ENCODE measurements at places on chromosomes 12 and 14. TPM values are rescaled to one million over a fixed set of nuclear protein-coding genes. Genes with fewer than 3 reads are reported as not detected.
A peak's percentile ranks its signal among the peaks of the same experiment; 100 is the strongest.

GRCh38 chr14:55547650-55548315 is 32.2 kb upstream of the KTN1 start:
- H3K4me1 ChIP-seq, result no peaks in the 10 kb centered on the region
- no peak for DNase-seq
- H3K27me3 ChIP-seq, result no peaks in the 10 kb centered on the region
- H3K4me3 ChIP-seq, result no peak overlapping the region

DNA sequence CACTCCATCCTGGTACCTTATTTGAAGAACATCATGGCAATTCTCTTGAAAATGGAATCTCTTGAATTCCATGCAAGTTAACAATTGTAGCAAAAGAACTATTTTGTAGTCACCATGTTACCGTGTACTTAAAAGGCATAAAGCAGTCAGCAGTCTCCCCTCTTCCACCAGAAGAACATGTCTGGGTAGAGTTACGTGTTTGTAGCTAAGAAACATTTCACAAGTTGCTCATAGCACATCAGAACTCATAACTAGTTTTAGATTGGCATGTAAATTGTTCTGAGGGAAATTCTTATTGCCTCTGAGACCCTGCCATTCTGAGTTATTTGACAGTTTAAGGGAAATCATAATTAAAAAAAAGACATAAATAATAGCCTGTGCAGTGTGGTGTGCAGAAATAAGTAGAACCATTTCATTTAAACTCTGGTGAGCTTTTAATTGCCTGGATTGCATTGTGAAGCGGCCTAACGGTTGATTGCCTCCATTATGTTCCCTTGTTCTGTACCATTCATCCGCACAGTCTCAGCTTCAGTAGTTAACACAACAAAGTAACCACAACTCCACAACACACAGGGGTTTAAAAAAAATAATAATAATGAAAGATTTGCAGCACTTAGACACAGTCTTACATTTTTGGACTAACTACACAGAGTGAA is 2.6 kb downstream of the LMO3 start:
- no peaks in the 10 kb centered on the region for H3K4me1 ChIP-seq
- H3K36me3 ChIP-seq, result no peaks in the 10 kb centered on the region
- H3K27ac ChIP-seq, result peak overlapping the region; percentile 34
- H3K27me3 ChIP-seq, result no peaks in the 10 kb centered on the region
- DNase-seq, result no peak
- H3K4me3 ChIP-seq, result peak overlapping the region; percentile 54

Gene CYP46A1
- total RNA-seq, result 1.3 TPM

- no peaks in the 10 kb centered on the region for H3K4me1 ChIP-seq
- H3K27me3 ChIP-seq, result no peaks in the 10 kb centered on the region
- H3K4me3 ChIP-seq, result no peak overlapping the region
Measured at GRCh38 chr12:119372540-119372939, 38.0 kb downstream of the CCDC60 start.

DNA sequence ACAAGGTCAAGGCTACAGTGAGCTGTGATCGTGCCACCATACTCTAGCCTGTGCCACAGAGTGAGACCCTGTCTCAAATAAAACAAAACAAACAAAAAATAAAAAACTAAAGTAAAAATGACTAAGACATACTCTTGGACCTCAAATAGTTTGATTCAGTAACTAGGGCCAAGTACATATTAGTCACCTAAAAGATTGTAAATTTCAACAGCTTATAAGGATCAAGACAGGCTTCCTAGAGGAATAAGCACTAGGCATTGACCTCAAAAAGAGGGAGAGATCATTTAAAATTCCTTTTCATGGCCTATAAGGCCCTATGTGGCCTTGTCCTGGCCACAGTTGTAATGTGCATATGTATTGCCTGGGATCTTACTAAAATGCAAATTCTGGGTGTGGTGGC is 46.0 kb upstream of the CHST11 start:
- no peaks in the 10 kb centered on the region for H3K4me1 ChIP-seq
- H3K27me3 ChIP-seq, result no peaks in the 10 kb centered on the region
- no peak for DNase-seq
- no peak overlapping the region for H3K27ac ChIP-seq
- H3K36me3 ChIP-seq, result no peaks in the 10 kb centered on the region
- H3K4me3 ChIP-seq, result no peak overlapping the region

DNA sequence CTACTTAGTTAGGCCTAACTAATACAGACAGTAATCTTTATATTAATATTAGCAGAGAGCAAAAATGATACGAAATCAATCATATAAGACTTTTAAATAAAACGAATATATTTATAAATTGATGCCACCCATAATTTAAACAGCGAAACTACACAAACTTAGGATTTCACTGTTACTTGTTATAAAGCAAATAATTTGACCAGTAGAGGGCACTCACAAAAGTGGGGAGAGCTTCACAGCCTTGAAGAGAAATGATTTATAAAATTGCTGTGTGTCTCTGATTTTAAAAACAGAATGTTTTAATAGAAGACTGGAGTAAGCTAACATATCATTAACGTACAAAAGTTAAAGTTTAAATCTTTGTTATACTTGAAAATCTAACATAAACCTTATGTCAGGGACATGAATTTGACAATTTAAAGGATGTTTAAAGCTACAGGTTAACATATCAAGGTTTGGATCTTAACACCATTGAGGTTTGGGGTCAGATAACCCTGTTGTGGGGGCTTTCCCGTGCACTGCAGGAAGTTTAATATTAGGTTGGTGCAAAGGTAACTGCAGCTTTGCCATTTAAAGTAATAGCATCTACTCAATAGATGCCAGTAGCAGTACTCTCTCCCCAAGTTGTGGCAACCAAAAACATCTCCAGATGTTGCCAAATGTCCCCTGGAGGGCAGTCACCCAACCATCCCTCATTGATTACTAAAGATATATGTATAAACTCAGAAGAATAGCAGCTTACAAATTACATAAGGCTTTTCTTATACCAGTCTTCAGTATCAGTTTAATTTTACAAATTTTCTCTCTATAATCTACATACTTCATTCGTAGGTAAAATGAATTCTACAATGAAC is 9.3 kb downstream of the KRAS start:
- no peaks in the 10 kb centered on the region for H3K27me3 ChIP-seq
- no peaks in the 10 kb centered on the region for H3K4me1 ChIP-seq
- peaks cover 31% of the 10 kb centered on the region for H3K36me3 ChIP-seq
- DNase-seq, result no peak
- H3K27ac ChIP-seq, result no peak overlapping the region
- H3K4me3 ChIP-seq, result no peak overlapping the region

Gene EPYC
- not detected for total RNA-seq

DNA sequence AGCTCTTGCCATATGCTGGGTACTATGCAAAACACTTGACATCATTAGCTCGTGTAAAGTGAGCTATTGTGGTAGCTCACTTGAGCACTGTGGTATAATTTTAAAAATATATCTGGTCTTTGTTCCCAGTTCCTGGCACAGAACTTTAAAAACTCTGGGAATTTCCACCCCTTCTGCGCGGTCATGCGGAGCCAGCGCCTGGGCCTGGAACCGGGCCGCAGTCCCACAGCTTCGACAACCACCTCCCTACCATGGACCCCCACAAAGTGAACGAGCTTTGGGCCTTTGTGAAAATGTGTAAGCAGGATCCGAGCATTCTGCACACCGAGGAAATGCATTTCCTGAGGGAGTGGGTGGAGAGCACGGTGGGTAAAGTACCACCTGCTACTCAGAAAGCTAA is 123.1 kb downstream of the NUAK1 start:
- H3K27me3 ChIP-seq, result no peaks in the 10 kb centered on the region
- H3K4me1 ChIP-seq, result peaks cover 8% of the 10 kb centered on the region
- no peak for DNase-seq
- no peaks in the 10 kb centered on the region for H3K36me3 ChIP-seq

Gene ITPR2
- total RNA-seq, result 50.8 TPM

GRCh38 chr12:18422871-18423270 is 161.6 kb downstream of the PIK3C2G start:
- H3K27me3 ChIP-seq, result no peaks in the 10 kb centered on the region
- H3K36me3 ChIP-seq, result no peaks in the 10 kb centered on the region
- no peaks in the 10 kb centered on the region for H3K4me1 ChIP-seq
- H3K27ac ChIP-seq, result no peak overlapping the region

GRCh38 chr12:3545121-3545796 is 54.3 kb downstream of the PRMT8 start:
- no peaks in the 10 kb centered on the region for H3K36me3 ChIP-seq
- H3K27ac ChIP-seq, result no peak overlapping the region
- H3K4me1 ChIP-seq, result no peaks in the 10 kb centered on the region

Gene CIDEB
- total RNA-seq, result 18.8 TPM

DNA sequence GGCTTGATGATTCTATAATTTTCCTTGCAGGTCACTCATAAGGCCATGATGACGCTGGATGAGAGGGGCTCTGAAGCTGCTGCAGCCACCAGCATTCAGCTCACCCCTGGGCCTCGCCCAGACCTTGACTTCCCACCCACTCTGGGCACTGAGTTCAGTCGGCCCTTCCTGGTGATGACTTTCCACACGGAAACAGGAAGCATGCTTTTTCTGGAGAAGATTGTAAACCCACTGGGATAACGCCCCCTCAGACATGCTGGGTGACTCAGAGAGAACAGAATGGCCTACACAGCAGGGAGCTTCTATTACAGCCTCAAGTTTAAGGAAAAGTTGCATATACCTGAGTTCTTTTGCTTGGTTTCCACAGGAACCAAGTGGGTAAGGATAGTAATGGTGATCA is 34.3 kb downstream of the SERPINA3 start:
- no peaks in the 10 kb centered on the region for H3K36me3 ChIP-seq
- no peak for DNase-seq
- no peak overlapping the region for H3K4me3 ChIP-seq

Gene ARG2
- total RNA-seq, result 2.0 TPM

DNA sequence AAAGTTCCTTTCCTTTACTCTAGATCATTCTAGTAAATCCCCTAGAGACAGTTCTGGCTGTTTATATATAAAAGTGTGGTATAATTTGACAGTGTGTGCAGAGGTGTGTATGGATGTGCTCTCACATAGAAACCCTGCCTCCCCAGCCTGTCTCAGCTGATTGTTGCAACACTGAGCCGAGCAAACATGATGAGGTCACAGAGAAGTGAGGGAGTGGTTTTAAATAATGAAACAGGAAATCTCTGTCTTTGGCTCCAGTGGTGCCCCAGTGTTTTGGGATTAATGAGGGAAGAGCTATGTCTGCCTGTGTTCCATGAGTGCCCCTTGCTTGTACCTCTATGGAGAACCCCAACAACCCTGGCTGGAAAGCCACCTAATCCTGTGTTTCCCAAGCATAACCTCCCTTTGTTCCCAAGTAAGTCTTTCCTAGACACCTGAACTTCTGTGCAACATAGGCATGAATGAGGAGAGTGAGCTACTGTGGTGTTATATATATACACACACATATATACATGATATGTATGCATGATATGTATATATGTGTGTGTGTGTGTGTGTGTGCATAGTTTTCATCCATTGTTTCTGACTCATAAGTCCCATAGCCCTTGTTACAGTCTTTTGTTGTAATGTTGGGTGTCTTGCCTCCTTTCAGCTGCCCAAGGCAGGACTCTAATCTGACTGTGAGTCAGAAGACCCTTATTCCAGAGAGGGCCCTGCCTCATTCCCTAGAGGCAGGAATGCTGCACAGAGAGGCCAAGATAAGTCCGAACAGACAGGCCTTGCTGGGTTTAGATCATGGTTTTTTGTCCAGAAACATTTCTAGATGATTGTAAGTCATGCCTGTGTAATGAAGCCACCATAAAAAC is 18.0 kb downstream of the TRAF3 start:
- no peaks in the 10 kb centered on the region for H3K27me3 ChIP-seq
- H3K36me3 ChIP-seq, result no peaks in the 10 kb centered on the region
- peak overlapping the region; percentile 61 for H3K27ac ChIP-seq
- no peak for DNase-seq
- no peak overlapping the region for H3K4me3 ChIP-seq

DNA sequence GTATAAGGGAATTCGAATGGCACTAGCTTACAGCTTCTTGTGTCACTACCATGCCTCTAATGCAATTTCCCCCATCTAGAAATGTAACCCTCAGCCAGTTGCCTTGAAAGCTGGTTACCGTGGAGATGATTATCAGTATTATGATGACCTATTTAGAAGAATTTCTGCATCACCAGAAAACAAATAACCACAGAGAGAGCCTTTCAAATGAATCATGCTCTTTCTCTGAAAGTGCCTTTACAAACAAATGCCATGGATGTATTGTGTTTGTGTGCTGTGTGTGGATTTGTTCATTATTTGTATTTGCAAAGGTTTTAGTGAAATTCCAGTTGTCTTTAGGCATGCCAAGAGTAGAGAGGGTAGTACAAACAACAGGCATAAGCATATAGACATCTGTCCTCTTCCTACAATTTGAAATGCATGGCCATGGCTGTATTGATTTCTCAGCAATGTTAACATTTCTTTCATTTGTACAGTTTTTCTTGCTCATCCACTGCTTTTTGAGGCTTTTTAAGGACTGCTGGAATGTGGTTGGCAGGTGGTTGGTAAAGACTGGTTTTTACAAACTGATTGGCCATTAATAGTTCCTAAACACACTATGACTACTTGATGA is 266.5 kb downstream of the PAWR start:
- no peaks in the 10 kb centered on the region for H3K36me3 ChIP-seq
- no peak overlapping the region for H3K4me3 ChIP-seq
- DNase-seq, result no peak
- H3K4me1 ChIP-seq, result peaks cover 3% of the 10 kb centered on the region

DNA sequence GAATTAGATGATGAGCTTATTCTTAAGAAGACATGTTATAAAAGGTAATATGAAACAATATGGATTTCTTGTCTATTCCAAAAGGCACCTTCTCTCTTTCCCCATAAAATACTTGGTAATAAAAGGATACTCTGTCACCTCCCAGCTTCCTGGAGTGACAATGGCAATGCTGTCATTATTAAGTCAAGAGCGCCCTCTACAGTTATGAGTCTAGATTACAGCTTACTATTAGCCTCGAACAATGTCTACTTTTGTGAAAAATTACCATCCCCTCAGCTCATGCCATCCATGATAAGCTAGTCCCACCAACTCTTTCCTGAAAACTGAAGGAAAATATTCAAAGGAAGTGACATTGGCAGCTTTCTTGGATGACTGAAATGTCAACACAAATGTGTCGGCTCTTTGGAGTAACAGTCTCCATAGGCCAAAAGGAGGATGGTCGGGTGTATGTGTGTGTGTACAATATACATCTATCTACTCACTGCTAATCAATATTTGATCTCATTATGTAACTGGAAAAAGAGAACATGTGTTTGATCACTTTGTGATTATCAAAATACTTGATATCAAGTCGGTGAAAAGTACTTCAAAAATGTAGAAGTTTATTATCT is 48.7 kb upstream of the CDKN3 start:
- H3K27ac ChIP-seq, result no peak overlapping the region
- peaks cover 3% of the 10 kb centered on the region for H3K4me1 ChIP-seq
- no peak for DNase-seq
- no peaks in the 10 kb centered on the region for H3K36me3 ChIP-seq
- no peak overlapping the region for H3K4me3 ChIP-seq

Gene SRGAP1
- 11.4 TPM for total RNA-seq

DNA sequence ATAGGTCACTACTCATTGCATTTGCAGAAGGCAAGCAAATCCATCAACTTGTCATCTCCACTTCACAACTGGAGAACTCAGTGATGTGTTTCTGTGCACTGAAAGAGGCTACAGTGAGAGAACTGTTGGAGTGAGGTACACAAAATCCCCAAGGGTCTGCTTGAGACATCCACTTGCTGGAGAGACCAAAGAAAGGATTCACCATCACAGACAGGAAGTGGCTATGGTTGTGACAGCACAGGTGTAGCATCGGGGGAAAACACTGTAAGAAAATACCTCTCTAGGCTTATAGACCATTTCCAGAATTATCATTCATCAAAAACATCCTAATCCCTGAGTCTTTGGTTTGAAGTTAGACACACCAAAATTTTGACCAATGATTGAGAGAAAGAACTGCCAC is 201.3 kb upstream of the OR4E1 start:
- no peak for DNase-seq
- no peak overlapping the region for H3K4me3 ChIP-seq
- H3K4me1 ChIP-seq, result peaks cover 5% of the 10 kb centered on the region
- H3K36me3 ChIP-seq, result no peaks in the 10 kb centered on the region

Gene ASB2
- 3.2 TPM for total RNA-seq

Gene SDR9C7
- total RNA-seq, result not detected

Gene GDF11
- 5.8 TPM for total RNA-seq

Gene PRB4
- not detected for total RNA-seq
